ENCODE measurements at places on chromosomes 7 and 10.
A peak's percentile ranks its signal among the peaks of the same experiment; 100 is the strongest.

GRCh38 chr10:50452603-50453002, 171.2 kb downstream of the SGMS1 start:
- DNase-seq: peak; percentile 28

- DNase-seq: no peak
These were observed 5.8 kb downstream of the UNC5B start for GRCh38 chr10:71218046-71218650.

GRCh38 chr7:105617280-105618015, 36.2 kb upstream of the EFCAB10 start:
- no peak for DNase-seq

- peak; percentile 35 for DNase-seq
These were observed 955 bp downstream of the DUS4L start for GRCh38 chr7:107564553-107565298.

Data from suppressor macrophage treated with lipopolysaccharide for 1 hour (primary cell).